Ascending aorta (tissue), 2 donors: ENCODE measurements at places on chromosomes 7 and 10. TPM values are rescaled to one million over a fixed set of nuclear protein-coding genes. Genes with fewer than 3 reads are reported as not detected.

GRCh38 chr10:121292321-121292720 is 305.9 kb downstream of the FGFR2 start:
- H3K27me3 ChIP-seq, result no peaks in the 10 kb centered on the region
- H3K27ac ChIP-seq, result no peak overlapping the region
- no peaks in the 10 kb centered on the region for H3K36me3 ChIP-seq
- DNase-seq, result no peak
- H3K4me1 ChIP-seq, result no peaks in the 10 kb centered on the region
- no peak overlapping the region for H3K4me3 ChIP-seq

DNA sequence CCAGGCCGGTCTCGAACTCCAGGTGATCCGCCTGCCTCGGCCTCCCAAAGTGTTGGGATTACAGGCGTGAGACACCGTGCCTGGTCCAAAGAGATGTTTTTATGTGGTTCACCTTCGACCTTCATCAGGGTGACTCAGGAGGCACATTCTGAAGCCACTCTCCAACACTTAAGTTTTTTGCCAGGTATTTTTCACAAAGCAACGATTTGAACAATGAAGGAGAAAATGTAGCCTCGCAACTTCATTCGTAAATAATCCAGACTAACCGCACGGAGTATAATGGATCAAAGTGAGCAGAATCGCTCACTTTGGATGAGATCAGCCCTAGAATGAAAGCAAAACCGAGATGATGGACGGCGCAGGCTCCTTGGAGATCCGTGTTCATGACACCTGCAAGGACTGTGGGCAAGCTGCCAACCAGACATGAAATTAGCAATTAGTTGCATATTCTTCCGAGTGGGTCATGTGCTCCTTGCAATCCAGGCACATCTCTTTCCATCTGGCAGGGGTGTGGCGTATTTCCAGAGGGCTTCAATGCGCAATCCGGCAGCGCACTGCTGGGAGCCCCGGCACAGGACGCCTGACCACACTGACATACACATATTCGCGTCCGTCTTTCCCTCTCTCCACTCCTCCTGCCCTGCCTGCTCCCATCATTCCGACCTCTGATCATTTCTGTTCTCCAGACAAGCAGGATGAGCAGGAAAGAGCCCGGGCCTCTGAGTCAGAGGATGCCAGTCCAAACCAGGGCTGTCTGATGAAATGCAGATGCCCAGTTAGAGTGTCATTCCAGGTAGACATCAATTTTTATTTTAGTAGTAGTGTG is 148.4 kb downstream of the KLF6 start:
- no peaks in the 10 kb centered on the region for H3K36me3 ChIP-seq
- H3K4me1 ChIP-seq, result no peaks in the 10 kb centered on the region
- H3K27me3 ChIP-seq, result no peaks in the 10 kb centered on the region
- DNase-seq, result no peak
- no peak overlapping the region for H3K27ac ChIP-seq

DNA sequence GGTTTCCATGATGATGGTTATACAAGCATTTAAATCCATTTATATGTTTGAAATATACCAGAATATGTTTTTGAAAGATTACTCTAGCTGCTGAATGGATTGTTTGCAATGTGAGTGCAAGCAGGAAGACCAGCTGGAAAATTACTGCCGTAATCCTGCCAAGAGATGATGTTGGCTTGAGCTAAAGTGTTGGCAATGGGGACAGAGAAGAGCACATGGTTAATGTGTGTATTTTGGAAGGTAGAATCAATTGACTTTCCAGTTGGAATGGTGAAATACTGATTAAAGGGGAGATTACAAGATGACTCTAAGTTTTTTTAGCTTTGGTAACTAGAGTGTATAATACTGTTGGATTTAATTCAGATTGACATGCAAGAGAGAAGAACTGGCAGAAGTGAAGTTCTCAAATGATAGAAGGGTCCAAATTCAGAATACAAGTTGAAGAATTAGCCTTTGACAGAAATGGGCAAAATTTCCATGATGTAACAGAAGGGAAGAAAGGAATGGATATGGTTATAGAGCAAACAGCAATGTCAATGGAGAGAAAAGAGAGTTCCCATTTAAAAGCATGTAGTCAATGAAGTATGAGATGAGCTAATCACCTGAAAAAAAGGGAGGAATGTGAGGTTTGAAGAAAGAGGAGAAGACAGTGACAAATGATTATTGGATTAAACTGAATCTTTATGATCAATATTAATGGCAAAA is 422.0 kb downstream of the CDC14C start:
- H3K27ac ChIP-seq, result no peak overlapping the region
- H3K36me3 ChIP-seq, result no peaks in the 10 kb centered on the region
- H3K4me3 ChIP-seq, result no peak overlapping the region
- no peaks in the 10 kb centered on the region for H3K4me1 ChIP-seq
- no peaks in the 10 kb centered on the region for H3K27me3 ChIP-seq

DNA sequence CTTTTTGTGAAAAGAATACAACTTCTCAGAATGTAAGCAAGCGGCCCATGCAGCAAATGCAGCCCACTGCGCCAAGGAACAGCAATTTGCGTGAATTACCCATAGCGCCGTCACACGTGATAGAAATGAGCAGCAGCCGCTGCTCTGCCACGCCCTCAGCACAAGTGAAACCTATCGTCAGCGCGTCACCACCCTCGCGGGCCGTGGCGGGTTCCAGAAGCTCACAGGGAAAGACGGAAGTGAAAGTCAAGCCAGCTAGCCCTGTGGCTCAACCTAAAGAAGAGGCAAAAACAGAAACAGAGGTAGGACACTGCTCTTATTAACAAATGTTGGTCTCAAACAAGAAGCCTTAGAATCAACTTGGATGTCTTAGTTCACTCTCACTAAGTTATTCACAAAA is 70.5 kb downstream of the SHH start:
- peaks cover 84% of the 10 kb centered on the region for H3K36me3 ChIP-seq
- no peaks in the 10 kb centered on the region for H3K27me3 ChIP-seq
- H3K4me1 ChIP-seq, result no peaks in the 10 kb centered on the region
- H3K27ac ChIP-seq, result no peak overlapping the region
- DNase-seq, result no peak
- H3K4me3 ChIP-seq, result no peak overlapping the region

DNA sequence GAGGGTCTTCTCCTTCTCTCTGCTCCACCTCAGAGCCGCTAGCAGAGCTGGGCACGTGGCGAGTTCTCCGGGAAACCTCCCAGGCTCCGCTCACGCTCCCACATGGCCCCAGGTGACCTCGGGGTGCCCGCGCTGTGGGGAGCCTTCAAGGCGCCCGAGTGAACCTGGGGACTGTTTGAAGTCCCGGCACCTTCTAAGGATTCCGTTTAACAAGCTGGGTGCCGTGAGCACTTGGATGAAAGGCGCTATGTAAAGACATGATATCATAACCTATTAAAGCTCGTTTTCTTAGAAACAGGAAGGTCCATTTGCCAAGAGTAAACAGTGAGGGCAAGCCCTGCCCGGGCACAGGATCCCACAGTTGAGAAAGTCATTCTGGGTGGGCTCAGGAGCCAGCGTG is 15.8 kb upstream of the MYL10 start:
- no peaks in the 10 kb centered on the region for H3K4me1 ChIP-seq
- no peak overlapping the region for H3K27ac ChIP-seq
- peak overlapping the region; percentile 35 for H3K4me3 ChIP-seq
- no peaks in the 10 kb centered on the region for H3K36me3 ChIP-seq
- no peak for DNase-seq

- no peaks in the 10 kb centered on the region for H3K27me3 ChIP-seq
- H3K4me1 ChIP-seq, result no peaks in the 10 kb centered on the region
- DNase-seq, result no peak
These were observed 26.9 kb downstream of the EVX1 start for GRCh38 chr7:27269455-27269854.

DNA sequence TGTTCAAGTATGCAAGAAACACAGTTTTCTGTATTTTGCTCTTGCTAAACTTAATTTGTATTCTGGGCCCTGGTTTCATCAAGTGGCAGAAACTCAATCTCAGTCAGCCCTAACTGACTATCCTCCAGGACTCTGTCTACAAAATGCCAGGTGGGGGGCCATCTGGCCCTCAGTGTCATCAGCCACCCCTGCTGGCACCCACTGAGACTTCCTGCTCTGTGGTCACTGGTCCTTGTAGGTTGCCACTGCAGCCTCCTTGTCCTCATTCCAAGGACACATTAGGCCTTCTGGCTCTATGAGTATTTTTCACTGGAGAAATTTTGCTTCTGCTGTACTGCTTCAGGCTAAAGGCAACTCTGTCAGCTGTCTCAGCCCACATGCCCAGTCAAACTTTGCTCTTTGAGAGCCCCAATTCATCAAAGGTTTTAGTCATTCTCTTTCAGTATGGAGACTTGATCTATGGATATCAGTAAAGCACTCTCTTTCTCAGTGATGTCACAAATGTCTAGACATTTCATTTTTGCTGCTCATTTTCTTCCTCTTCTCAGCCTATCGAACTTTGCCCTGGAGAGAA is 163.6 kb downstream of the KCND2 start:
- no peak overlapping the region for H3K4me3 ChIP-seq
- H3K36me3 ChIP-seq, result no peaks in the 10 kb centered on the region
- H3K27ac ChIP-seq, result no peak overlapping the region
- no peaks in the 10 kb centered on the region for H3K4me1 ChIP-seq
- H3K27me3 ChIP-seq, result no peaks in the 10 kb centered on the region

- H3K4me1 ChIP-seq, result no peaks in the 10 kb centered on the region
- H3K27me3 ChIP-seq, result no peaks in the 10 kb centered on the region
- DNase-seq, result no peak
- H3K4me3 ChIP-seq, result no peak overlapping the region
These were observed 145.1 kb downstream of the DOCK4 start for GRCh38 chr7:112061051-112061450.

HABP2 gene
- not detected for total RNA-seq

DNA sequence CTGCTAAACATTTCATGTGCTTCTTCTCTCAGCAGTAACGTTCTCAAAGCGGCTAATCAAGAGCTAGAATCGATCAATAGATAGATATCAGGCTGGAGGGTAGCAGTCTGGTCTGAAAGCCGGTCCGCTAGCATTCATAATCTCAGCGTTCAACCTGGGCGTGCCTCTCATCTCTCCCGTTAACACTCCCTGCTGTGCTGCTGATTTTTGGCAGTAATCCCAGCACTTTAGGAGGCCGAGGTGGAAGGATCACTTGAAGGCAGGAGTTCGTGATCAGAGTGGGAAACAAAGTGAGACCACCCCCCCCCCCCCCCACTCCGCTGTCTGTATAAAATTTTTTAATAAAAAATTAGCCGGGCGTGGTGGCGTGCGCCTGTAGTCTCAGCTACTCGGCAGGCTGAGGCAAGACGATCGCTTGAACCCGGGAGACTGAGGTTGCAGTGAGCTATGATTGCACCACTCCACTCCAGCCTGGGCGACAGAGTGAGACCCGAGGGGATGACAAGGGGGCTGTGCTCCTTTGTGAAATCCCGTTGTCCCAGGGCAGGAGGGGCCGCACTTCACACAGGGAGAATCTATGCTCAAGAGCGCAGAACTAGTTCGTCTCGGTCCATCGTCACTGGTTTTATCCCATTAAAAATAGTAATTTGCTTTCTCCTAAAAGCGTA is 624 bp upstream of the CEP55 start:
- DNase-seq, result peak; percentile 70
- H3K4me3 ChIP-seq, result peak overlapping the region; percentile 72
- no peaks in the 10 kb centered on the region for H3K36me3 ChIP-seq
- peak overlapping the region; percentile 60 for H3K27ac ChIP-seq
- no peaks in the 10 kb centered on the region for H3K27me3 ChIP-seq

DNA sequence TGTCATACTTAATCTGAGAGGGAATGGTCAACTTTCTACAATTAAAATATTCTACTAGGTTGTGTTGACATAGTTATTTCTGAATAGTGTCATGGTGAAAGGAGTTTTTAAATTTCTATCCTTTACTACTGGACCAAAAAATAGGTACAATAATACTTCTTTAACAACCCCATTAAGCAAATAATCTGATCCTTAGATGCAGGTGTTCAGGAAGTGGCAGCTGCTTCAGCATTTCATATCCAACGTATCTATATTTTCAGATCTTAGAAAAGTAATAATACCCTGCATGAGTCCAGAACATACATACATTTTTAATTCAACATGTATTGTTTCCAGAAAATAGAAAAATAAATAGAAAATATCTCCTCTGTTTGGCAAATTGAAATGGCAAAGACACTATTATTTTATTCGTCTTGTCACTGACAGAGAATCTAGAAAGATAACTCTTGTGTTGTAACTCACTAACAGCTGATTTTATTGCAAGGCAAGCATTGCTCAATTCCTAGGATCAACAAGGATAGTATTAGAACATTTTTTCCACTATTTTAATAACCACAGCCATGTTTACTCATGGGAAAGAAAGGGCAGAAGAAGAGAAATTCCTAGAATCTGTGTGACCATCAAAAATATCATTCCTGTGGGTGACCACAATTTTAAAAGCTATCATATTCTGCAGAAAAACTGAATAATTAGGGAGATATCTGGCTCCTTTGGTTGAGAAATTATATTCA is 159.3 kb upstream of the CNTNAP2 start:
- H3K4me1 ChIP-seq, result no peaks in the 10 kb centered on the region
- no peak for DNase-seq
- H3K27me3 ChIP-seq, result no peaks in the 10 kb centered on the region
- H3K4me3 ChIP-seq, result no peak overlapping the region

PDLIM1 gene
- 191 TPM for total RNA-seq

ASZ1 gene
- total RNA-seq, result not detected

VWDE gene
- not detected for total RNA-seq

GRCh38 chr7:1242256-1242605 is 9.6 kb downstream of the UNCX start:
- H3K4me1 ChIP-seq, result peaks cover 4% of the 10 kb centered on the region
- no peak overlapping the region for H3K27ac ChIP-seq
- DNase-seq, result no peak

BRI3 gene
- total RNA-seq, result 61.6 TPM

DNA sequence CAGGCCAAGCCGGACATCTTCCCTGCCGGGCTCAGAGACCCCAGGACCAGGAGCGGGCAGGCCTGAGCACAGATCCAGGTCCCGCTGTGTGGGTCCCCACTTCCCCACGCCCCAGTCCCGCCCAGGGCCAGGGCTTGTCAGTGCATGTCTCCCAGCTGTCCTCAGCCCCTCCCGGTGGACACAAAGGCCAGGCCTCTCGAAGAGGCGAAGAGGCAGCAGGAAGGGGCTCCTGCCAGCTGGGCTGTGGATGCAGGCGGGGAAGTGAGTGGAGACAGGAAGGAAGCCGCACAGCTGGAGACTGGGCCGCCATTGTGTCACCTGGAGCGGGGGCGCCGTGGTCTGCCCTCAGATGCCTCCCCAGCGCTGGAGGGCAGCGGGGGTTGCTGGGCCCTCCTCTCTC is 4.8 kb downstream of the GRIFIN start:
- H3K4me3 ChIP-seq, result no peak overlapping the region
- H3K27ac ChIP-seq, result no peak overlapping the region
- no peak for DNase-seq

FXYD4 gene
- total RNA-seq, result not detected

DNA sequence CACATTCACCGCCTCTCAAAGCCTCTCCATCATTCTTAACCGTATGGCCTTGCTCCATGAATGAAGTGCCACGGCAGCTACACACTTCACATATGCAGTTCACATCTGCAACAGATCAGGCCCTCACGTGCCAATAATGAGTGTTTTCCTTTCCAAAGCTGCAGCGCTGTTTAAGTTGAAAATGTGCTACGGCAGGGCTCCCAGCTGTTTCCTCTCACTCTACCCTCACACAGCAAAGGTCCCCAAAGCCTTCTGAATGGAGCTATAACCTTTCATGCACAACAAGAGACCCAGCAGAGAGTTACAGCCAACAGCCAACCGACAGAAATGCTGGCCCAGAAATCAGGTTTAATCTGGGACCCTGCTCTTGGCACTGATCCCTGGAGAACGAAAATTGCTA is 236.1 kb downstream of the ELMO1 start:
- H3K36me3 ChIP-seq, result no peaks in the 10 kb centered on the region
- no peaks in the 10 kb centered on the region for H3K4me1 ChIP-seq
- no peak overlapping the region for H3K4me3 ChIP-seq
- no peak overlapping the region for H3K27ac ChIP-seq
- H3K27me3 ChIP-seq, result no peaks in the 10 kb centered on the region
